ENCODE measurements at places on chromosomes 16 and 17.

DNA sequence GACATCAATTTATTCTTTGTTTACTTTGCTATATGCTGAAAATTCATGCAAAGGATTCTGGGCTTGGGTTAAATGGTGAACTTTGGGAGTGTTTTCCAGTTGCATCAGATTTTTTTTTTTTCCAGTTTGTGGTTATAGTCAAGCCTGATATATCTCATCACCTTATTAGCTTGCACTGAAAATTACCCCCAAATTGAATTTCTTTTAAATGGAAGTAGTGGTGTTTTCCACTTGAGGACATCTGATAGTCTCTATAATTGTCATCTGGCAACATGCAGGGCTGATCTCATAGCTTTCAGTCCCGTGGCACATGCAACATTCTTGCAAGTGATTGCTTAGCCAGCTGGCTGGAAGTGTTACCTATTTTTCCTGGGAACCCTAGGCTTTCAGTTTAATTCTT is 4.7 kb upstream of the KRTAP3-1 start:
- no peak for DNase-seq

DNA sequence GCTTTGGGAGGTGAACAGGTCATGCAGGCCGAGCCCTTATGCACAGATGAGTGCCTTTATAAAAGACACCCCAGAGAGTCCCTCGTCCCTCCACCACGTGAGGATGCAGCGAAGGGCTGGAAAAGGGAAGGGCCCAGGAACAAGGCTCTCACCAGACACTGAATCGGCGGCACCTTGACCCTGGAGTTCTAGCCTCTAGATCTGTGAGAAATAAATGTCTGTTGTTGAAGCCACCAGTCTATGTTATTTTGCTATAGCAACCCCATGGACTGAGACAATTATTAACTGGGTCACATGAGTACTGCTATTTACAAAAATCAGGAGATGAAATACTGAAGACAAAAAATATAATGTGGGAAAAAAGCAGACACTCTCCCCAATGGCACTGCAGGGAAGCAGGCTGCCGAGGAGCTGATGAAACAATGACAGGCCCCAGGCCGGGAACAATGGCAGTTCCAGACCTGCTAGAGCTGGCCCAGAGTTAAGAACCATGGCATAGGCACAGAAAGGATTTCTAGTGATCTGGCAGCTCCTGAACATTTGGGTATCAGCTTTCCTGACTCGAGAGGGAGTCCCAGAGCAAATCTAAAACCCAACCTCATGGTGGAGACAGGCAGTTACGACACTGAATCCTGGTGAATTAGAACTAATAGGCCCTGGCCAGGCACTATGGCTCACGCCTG is 17.8 kb upstream of the GGA2 start:
- DNase-seq, result no peak

DNA sequence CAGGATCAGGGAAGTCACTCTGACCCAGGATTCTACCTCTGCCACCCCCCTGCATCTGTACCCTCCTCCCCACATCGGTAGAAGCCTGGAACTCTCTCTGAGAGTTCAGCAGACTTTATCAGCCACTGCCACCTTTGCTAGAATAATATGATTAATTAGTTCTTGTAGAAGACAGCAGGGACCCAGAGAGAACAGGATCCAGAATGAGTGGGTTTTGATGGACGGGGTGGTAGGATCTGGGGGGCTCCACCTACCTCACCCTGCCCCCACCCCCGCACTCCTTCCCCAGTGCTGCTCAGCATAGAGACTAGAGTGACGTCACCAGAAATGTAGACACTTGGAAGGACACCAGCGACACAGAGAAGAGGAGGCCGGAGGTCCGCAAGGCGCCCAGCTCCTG is 33.5 kb downstream of the ABCC6 start:
- no peak for DNase-seq

GRCh38 chr17:47929218-47930000 is 12.0 kb upstream of the PNPO start:
- no peak for DNase-seq

- no peak for DNase-seq
These were observed 88.6 kb downstream of the CACNG3 start for GRCh38 chr16:24344784-24345183.

DNA sequence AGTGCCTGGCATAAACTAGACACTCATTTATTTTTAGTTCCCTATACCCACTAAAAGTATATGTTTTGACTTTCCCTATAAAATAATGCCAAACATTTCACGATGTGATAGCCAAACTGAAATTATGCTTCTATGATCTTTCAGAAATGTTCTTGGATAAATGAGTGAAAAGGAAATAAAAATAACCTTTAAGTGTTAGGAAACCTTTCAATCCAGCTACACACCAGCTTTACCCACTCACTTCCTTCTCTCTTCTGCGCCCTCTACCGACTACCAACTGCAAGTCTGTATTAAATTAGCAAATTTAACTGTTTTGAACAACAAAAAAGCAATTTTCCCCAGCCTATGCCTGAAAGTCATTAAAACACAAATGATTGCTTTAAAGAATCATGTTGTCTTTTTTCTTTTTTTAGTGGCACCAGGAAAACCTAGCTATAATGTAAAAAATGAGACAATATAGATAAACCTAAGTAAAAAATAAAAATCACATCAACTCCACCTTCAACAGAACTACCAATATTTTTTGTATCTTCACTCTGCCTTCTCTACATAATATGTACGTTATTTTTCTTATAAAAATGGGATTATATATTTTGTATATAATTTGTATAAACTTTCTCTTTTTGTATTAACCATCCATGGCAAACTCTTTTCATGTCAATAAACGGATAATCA is 13.2 kb upstream of the TMEM100 start:
- no peak for DNase-seq

DNA sequence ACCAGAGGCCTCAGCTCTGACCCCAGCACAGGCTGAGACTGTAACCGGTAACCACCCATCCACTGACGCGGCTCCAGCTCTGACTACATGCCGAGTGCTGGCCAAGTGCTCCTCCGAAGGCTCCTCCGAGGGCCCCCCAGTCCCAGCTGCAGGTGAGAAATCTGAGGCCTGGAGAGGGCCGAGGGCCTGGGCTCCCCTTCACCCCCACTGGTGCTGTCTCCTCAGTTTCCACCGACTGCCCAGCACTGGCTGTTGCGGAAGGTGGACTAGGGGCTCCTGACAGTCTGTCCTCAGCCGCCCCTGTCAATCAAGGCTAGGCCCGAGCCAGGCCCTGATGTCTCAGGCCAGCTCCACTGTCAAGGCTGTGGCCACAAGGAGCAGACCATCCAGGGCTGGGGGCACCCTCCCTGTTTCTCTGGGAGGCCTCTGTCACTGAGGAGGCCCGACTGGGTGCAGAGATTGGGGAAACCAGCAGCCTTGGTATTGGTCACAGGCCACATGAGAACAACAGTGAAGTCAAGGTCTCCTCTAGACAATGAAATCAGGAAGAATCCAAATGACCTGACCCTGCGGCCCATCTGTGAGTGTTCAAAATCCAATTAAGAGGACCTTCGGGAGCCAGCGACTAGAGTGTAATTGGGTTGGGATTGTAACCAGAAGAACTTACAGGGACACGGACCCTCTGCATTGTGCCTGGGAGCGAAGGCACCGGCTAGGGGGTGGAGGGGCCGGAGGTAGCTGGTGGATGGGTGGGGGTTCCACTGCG is 5.1 kb downstream of the TMEM235 start:
- DNase-seq, result no peak

- DNase-seq, result no peak
These were observed 232.8 kb downstream of the SEC14L1 start for GRCh38 chr17:77373299-77374169.

GRCh38 chr17:27921599-27921998 is 28.4 kb upstream of the LYRM9 start:
- no peak for DNase-seq
